CD8-positive, alpha-beta T cell (primary cell): ENCODE measurements at places on chromosomes 2 and 18.

DNA sequence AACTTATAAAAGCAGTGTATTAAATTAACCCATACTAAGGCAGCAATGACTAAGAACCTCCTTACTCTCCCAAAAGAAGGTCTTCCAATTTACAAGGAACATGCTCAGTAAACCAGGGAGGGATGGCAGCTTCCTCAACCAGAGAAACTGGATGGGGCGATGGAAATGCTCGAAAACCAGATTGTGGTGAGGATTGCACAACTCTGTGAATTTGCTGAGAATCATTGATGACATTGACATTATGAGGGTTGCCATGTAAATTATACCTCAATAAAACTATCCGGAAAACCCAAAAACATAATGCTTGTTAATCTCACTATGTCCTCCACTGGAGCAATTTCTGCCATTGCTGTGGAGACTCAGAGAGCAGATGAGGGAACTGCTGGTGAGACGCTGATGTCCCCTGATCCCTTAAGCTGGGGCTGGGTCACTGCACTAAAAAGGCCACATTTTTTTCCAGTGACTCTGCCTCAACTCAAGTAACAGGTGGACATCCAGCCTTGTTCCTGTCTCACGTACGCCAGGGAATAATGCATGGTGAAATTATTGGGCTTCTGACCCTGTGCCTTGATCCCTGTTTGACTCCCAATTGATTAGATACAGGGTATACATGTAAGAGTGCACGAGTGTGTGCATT lies 288.3 kb downstream of the CYP26B1 start:
- no peak for DNase-seq

DNA sequence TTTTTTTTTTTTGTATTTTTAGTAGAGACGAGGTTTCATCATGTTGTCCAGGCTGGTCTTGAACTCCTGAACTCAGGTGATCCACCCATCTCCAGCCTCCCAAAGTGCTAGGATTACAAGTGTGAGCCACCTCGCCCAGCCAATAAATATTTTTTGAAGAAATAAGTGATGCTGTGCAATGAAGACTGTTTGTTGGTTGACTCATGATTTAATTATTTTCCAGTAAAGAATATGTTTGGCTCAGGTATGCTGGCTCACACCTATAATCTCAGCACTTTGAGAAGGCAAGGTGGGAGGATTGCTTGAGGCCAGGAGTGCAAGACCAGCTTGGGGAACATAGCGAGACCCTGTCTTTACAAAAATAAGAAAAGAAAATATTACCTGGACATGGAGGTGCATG lies 41.8 kb upstream of the LPIN2 start:
- DNase-seq, result no peak

DNA sequence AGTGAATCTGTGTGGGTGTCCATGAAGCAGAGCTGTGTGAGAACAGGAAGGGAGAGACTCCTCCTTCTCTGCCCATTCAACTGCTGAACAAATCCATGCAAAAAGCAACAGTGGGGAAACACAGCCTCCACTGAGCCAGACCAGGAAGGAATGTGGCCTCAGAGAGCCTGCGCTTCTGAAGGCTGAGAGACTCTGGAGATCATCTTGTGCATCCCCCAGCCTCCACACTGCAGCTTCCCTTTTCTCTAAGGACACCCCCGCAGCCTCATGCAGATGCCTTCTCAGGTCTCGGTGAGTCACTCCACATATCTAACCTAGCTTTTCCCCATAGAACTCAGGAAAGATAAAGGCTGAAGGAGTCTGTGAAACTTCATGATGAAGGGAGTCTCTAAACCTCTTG lies 402.9 kb downstream of the TNS1 start:
- DNase-seq, result no peak

DNA sequence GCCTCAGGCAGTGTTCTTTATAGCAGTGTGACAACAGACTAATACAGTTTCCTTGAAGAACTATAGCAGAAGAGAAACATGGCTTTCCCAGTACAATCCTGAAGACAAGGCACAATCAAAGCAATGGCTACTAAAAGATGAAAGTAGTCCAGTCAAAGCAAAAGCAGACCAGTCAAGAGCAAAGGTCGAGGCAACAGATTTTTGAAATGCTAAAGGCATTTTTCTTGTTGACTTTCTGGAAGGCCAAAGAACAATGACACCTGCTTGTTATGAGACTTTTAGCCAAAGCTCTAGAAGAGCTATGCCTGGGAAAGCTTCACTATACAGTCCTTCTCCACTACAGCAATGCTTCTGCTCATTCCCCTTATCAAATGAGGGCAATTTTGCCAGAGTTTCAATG lies 269.9 kb downstream of the EXOC6B start:
- no peak for DNase-seq

- peak; percentile 33 for DNase-seq
These were observed 84.7 kb downstream of the EHD3 start for GRCh38 chr2:31318361-31319336.

- no peak for DNase-seq
These were observed 3.5 kb upstream of the FAM124B start for GRCh38 chr2:224405412-224405811.

DNA sequence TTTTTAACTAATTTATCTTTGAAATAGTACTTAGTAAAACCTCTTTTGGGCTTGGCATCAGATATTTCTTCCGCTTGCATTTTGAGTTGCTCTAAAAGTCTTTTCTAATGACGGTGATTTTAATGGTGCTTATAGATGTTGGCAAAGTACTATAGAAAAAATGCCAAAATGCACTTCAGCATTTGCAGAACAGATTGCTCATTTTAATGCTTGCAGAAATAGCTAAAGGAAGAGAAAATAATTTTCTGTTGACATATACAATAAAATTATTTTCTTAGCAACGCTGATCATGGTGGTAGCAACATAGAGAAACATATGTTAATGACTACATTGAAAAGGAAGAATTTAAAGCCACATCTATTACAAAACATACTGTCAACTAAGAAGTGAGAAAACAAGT lies 170.7 kb downstream of the STK39 start:
- DNase-seq, result no peak

DNA sequence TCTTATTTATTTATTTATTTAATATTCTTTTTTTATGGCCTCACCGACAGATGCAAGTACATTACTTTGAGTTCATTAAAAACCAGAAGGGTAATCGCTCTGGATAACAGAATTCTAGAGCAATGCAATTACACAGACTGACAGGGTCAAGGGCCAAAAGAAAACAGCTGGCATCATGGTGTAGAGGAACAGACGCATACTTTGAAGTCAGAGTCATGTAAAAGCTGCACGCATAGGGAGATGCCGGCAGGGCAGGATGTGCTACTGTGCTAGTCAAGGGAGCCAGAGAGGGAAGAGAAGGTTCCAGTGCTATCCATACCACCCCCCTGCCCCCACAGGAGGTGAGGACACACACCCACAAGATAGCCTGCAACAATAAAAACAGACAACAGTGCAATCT lies 115.2 kb upstream of the TFCP2L1 start:
- DNase-seq, result no peak

DNA sequence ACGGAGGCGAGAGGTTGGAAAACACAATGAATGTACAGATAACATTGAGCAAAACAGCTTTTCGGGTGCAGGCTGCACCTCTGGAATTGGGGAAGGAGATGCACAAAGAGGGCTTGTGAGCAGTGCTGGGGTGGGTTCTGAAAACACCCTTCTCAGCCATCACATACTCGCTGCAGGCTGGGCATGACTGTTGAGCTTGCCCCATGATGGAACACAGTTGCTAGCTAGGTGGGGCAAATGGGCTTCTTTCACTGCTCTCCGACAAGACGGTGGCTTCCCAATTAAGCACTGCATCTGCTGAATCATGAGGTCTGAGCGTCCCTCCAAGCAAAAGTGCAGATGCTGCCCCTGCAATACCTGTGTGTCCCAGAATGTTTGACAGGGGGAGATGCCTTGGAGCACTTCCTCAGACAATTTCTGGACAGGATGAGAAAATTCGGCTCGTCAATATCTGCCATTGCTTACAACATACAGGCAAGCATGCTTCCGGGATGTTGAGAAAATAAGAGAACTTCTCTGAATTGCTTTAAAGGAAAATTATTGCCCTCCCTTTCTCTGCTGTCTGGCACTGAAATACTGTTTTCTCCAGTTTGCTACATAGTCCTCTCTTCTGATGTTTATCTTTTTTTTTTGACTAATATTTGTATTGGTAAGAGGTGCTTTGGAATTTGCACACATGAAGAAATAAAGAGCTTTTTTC lies 77.3 kb upstream of the SH3BP4 start:
- no peak for DNase-seq

- no peak for DNase-seq
These were observed 550.9 kb downstream of the ADCYAP1 start for GRCh38 chr18:1455605-1456004.

DNA sequence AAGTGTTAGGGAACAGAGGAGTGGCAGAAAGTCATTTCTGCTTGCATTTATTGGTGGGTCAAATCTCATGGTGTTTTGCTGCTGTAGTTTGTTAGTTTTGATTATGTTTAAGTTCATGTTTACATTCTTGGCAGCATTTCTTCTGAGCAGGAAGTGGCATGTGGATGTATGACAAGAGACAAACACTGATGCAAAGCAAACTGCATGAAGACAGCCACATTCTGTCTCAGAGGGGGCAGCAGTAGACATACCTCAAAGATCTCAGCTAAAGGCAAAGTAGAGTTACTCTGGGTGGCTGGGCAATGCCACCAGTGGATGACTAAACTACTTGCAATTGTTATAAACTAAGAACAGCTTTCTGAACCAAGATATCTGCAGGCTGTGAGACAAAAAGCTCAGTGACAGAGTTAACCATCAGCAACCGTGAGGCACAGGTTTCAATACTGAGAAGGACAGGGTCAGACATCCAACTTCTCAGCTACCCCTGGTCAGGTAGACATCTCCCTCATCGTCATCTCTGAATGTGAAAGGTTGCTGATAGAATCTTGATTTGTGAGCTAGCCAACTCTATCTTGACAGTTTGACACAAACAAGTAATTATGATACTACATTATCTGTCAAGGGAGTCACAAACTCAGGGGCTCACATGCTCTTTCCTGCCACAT lies 16.4 kb downstream of the GALNT3 start:
- peak; percentile 22 for DNase-seq

GRCh38 chr18:62331581-62332356 lies 6.7 kb downstream of the TNFRSF11A start:
- DNase-seq, result no peak

DNA sequence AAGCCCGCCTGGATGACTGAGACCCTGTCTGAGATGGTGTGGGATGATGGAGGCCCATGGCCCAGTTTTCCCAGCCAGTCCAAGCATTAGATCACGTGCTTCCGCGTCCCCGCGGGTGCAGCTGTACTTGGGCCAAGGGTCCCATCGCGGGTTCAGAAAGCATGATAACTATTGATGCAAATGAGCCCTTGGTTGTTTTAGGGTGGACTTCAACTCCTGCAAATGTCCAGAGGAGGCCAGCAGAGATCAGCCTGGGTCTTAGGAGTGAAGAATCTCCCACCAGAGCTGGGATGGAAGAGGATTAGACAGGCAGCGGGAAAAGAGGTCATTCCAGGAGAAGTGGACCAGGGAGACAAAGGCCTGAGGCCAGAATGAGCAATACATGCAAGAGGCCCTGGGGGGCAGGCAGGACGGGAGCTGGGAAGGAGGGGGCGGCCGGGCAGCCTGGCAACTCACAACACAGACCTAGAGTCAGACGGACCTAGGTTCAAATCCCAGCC lies 89.9 kb upstream of the TMEM247 start:
- no peak for DNase-seq
